ENCODE measurements at places on chromosomes 1 and 21. TPM values are rescaled to one million over a fixed set of nuclear protein-coding genes. Genes with fewer than 3 reads are reported as not detected.

Gene ADAMTS5
- 10.3 TPM for total RNA-seq

Gene IKBKE
- 12.5 TPM for total RNA-seq

Gene ASTN1
- total RNA-seq: 2.2 TPM

Gene TLCD4
- total RNA-seq: 18.2 TPM

Gene SH2D1B
- 0.16 TPM for total RNA-seq

Gene MIGA1
- total RNA-seq: 19.4 TPM

Gene TRIM17
- total RNA-seq: 22.6 TPM

Gene NBPF4
- 0.34 TPM for total RNA-seq

Gene PRRX1
- 23.0 TPM for total RNA-seq

DNA sequence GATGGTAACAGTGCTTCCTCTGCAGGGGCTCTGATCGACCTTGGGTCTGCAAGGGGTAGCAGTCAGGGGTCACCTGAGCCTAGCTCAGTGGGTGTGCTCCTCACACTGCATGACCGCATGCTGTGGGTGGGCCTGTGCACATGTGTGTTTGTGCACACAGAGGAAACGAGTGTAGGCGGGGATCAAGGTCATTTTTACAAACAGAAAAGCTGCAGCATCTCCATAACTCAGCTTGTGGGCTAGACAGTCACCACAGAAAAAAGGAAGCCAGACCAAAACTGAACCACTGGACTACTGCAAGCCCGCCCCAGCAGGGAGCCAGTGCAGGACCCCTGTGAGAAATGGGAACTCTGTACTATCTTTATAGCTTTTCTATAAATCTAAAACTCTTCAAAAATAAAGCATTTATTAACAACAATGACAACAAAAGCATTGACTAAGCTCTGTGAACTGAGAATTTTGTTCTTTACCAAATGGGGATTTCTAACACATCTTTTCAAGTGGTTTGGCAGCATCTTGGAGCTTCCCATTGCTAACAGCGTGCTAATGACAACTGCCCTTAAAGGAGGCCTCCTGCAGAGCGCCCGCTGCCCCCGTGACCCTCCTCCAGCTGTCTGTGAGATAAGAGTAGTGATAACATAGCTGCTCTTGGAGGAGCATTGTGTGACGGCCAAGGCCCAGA is 19.9 kb upstream of the NEK2 start:
- DNase-seq: no peak

DNA sequence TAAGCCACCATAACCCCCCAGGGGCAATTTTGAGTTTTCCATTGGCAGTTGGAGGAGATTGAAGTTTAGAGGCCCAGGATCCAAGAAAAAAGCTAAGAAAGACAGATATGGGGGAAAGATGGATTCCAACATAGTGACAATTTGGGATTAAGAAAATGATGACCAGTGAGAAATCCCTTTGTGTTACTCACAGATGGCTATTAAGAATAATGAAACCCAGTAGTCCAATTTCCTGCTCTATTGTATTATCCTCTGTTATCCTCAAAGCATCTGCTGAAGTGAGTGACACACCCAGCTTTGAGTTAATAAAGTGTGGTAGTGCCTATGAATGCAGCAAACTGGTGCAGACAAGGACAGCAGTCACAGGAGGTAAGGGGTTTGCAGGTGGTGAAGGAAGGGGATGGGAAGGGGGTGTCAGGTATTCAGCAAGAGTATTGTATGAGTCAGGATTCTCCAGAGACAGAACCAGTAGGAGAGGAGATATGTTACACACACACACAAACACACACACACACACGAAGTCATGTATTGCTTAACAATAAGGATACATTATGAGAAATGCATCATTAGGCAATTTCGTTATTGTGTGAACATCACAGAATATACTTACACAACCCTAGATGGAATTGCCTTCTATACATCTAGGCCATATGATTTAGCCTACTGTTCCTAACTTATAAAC is 112.4 kb upstream of the VANGL1 start:
- no peak for DNase-seq

DNA sequence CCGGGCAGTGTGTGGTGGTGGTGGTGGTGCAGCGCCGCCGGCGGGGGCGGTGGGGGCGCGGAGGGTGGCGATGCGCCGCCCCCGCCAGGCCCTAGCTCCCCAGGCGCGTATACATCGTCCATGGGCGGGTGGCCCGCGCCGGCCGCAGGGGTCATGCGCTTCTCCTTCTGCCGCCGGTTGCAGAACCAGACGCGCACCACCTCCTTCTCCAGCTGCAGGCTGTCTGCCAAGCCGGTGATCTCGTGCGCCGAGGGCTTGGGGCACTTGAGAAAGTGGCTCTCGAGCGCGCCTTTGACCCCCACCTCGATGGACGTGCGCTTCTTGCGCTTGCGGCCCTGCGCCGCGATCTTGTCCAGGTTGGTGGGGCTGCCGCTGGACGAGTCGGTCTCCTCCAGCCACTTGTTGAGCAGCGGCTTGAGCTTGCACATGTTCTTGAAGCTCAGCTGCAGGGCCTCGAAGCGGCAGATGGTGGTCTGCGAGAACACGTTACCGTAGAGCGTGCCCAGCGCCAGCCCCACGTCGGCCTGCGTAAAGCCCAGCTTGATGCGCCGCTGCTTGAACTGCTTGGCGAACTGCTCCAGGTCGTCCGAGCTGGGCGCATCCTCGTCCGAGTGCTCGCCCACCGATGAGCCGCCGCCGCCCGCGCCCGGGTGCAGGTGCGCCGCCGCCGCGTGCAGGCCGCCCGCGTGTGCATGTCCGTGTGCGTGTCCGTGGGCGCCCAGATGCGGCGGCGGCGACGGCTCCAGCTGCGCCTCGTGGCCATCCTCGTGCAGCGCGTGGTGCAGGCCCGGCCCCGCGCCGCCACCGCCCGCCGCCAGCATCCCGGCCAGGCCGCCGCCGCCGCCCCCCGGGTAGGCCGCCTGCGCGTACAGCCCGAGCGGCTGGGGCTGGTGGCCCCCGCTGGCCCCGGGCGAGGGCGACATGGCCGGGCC is 926 bp downstream of the POU3F1 start:
- DNase-seq: no peak

DNA sequence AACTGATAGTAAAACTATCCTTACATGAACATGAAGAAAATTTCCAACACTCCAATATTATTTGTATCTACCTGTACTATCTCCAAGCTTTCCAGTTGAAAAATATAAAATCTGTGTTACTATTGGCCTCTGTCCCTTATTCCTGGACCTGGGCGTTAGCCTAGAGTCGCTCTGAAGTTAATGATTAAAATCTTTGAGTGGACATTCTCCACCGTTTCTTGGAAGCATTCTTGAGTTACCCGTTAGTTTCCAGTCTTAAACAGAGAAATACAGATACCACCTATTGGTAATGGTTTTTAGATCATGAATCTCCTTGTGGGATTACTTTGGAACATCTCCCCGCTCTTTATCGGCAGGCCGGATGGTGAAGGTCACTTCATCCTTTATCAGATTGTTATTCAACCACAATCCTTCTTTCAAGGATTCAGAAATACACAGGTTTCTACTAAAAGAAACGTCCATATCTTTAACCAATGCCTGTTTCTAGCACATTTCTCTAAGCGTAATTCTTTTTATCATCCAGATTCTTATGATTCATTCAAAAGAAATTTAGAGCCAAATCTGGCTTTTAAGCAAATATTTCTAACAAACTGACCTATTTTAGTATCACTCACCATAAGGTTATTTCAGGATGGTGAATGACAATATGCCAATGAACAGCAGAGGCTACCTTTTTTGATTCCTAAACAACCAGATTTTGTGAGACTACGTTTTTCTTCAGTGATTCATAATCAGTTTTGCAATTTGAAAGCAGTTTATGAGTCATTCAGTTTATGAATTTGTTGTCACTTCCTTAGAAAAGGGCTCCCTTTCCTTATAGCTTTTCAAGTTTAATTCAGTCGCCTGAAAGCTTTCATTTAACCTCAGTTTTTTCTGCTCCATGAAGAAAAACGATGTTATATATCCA is 70.2 kb upstream of the ERRFI1 start:
- DNase-seq: no peak

- no peak for DNase-seq
These were observed 216.8 kb upstream of the CXADR start for GRCh38 chr21:17295997-17296396.

- DNase-seq: no peak
These were observed 25.4 kb upstream of the TENT5C start for GRCh38 chr1:117580436-117580835.

DNA sequence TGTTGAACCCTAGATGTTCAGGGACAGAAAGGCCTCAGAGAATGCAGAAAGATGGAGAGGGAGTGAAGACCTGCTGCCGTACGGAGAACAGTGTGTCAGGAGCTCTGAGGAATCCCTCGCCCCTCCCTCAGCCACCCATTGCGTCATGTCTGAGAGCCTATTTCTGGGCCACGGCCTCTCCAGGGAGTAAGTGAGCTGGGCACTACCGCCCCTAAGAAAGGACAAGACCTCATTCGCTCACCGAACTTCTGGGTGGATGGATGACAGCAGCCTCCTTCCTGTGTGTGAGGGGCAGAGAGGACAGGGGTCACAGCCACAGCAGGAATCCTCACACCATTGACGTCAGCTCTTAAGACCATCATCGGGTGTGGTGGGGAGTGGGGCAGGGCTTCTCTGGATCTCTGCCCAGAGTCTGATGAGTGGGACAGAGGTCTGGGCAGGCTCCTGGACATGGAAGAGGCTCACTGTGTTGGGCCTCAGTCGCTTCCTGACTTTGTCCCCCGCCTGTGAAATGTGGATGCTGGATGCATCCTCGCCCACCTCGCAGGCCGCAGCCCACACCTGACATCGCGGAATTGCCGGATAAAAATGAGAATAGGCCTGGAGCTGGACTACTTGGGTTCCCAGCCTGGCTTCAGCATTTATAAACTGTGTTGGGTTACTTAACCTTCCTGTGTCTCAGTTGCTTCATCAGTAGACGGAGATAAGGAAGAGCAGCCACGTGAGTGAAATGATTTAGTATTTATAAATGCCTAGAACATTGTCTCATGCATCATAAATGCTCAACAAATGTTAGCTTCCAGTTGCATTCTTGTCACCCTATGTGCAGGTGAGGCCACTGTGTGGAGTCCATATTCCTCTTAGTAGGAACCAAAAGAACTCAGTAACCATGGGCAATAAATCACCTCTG is 238.6 kb downstream of the TRABD2B start:
- DNase-seq: no peak

- DNase-seq: no peak
These were observed 9.0 kb upstream of the KCTD3 start for GRCh38 chr1:215557992-215558626.

- no peak for DNase-seq
These were observed 61.6 kb upstream of the TENT5B start for GRCh38 chr1:27074175-27074780.

- DNase-seq: no peak
These were observed 192.6 kb upstream of the FGGY start for GRCh38 chr1:59104191-59104760.

GRCh38 chr1:17596651-17597509 is 57.4 kb downstream of the ARHGEF10L start:
- DNase-seq: no peak

GRCh38 chr1:40886318-40887011 is 24.3 kb upstream of the CITED4 start:
- DNase-seq: no peak

DNA sequence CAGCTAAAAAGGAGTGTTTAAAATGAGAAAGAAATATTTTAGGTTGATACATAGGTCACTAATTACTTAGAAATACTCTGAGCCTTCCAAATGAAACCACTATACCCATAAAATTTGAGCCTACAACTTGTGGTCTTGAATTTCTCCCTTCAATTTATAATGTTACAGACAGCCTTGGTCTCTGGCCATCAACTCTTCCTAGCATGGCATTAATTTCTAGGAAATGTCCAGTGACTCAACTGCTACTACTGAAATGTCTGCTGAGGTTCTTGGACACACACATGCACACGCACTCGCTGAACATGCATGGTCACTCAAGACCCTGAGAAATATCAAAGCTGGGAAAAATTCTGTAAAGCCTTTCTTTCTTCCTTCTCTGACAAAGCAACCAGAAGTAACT is 61.1 kb upstream of the SAMSN1 start:
- no peak for DNase-seq

DNA sequence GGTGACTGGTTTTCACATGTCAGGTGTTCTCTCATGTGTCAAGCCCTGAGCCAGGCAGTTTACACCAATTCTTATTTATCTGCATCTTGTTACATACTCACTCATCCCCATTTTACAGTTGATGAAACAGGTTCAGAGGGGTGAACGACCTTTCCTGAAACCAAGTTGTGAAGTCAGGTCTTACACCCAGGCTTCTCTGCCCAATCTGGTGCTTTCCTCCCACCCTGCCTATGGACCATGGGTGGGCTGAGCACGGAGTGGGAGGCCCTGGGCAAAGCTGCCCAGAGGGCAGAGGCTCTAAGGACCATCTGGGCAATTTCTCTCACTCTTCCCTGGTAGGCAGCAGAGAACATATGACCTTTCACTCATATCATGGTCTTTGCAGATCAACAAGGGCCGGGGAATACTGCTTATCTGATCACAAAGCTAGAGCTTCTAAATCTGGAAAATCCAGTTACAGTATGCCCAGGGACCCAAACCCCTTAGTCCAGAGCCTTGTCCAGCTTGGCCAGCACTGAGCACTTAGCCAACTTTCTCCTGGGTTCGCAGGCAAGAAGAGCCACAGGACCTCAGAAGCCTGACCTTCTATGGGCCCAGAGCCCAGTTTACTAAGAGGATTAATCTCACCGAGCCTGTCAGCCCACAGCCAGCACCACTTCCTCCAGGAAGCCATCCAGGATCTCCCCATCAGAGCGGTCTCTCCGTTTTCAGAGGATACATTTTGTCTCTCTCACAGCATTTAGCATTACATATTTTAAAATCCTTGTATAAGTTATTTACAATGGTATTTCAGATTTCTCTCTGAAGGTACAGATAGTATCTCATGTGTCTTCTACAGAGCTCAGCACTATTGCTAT is 16.0 kb upstream of the TTC39A start:
- DNase-seq: no peak

DNA sequence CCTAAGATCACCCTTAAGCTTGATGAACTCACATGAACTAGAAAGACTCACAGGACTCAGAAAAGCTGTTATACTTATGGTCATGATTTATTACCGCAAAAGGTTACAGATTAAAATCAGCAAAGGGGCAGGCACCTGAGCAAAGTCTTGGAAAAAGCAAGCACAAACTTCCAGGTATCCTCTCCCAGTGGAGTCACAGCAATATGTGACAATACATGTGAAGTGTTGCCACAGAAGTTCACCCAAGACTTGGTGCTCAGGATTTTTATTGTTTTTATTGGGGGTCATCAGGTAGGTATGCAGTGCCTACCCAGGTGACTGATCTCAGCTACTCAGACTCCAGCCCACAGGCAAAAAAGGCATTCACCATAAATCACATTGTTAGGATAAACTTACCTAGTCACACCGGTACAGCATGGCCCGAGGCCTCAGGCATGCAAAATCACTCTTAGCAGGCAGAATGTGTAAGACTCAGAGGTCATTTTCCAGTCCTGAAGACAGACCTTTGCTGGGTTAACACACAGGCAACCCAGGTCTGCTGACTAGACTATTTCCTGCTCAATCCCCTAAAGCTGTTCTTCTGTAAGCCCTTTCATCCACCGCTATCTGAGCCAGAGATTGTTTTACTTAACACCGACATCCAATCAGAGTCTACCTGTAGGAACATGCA is 55.6 kb downstream of the SSX2IP start:
- no peak for DNase-seq

- DNase-seq: no peak
These were observed 16.1 kb downstream of the CCDC18 start for GRCh38 chr1:93196591-93196990.

GRCh38 chr1:21143138-21143537 is 33.6 kb downstream of the EIF4G3 start:
- no peak for DNase-seq

GRCh38 chr1:246803373-246803772 is 79.2 kb downstream of the SCCPDH start:
- no peak for DNase-seq

GRCh38 chr1:218219460-218219859 is 65.6 kb upstream of the RRP15 start:
- no peak for DNase-seq

- no peak for DNase-seq
These were observed 52.3 kb downstream of the OPTC start for GRCh38 chr1:203546274-203546673.
